ENCODE measurements at places on chromosomes 12 and 14.

DNA sequence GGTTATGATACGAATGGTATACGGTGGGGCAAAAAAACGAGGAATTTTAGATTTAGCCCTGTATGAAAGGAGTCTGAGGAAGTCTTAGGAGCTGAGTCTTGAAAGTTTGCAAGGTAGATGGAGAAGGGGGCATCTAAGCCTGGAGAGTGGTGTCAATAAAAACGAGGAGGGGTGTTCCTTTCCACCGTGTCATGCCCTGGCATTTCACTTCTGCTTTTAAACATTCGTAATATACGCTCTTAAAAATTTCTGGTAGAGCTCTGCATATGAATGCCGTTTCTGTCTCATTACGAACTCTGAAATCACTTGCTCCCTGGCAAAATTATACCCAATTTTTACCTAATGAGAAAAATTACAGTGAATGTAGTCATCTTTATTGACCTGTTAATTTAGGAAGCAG is 170.2 kb downstream of the ERC1 start:
- DNase-seq: no peak

DNA sequence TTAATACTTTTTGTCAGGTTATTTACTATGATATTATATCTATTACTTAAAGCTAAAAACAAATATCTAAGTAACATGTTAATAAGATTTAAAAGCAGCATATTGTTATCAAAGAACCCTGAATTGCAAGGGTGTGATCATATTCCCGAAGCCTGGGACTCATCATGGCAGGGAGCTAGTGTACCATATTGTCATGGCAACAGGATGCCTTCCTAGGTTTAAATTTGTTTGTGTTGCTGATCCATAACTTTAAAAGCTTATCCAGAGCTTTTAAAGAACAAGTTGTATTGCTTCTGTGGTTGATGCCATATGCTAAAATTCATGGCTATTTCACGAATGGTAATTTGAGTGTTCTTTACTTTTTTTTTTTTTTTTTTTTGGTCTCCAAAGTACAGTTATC is 500.5 kb downstream of the NAV3 start:
- no peak for DNase-seq

GRCh38 chr12:56193025-56193578 is 3.8 kb upstream of the SMARCC2 start:
- DNase-seq: peak; percentile 84

- no peak for DNase-seq
Observed at GRCh38 chr12:72315858-72316257, 43.7 kb downstream of the TRHDE start.

DNA sequence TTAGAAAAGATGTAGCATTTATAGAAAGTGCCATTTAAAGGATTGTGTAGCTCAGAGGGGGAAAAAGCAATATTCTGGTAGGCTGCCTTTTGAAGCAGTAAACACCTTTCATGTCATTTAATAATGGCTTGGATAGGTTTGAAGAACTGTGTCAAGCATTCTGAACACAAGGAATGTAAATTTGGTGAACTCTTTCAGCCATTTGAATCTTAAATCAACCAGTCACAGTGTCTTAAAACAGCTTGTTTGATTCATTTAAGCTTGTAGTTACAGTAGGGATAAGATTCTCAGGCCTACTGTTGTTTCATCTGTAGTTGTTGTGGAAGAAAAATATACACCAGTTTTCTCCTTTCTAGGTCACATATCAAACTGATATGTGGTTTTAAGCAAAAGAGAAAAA is 299.4 kb upstream of the NOVA1 start:
- DNase-seq: no peak

- DNase-seq: no peak
Observed at GRCh38 chr12:3834774-3835173, 38.4 kb downstream of the PARP11 start.

DNA sequence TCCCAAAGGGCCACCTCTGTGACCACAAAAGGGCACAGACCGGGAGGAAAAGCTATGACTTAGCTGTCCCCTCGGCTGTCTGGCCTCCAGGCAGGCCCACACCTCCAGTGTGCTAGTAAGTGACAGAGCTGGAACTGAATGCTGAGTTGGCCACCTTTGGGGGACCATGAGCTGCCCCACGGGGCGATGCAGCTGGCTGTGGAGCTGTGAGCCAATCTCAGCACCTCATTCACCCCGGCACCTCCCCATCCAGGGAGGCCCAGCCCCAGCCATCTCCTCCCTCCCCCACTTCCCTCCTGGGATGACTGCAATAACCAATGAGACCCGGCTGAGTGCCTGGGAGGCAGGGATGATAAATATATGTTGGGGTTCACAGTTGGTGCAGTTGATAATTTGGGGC is 12.2 kb upstream of the TESC start:
- DNase-seq: no peak

DNA sequence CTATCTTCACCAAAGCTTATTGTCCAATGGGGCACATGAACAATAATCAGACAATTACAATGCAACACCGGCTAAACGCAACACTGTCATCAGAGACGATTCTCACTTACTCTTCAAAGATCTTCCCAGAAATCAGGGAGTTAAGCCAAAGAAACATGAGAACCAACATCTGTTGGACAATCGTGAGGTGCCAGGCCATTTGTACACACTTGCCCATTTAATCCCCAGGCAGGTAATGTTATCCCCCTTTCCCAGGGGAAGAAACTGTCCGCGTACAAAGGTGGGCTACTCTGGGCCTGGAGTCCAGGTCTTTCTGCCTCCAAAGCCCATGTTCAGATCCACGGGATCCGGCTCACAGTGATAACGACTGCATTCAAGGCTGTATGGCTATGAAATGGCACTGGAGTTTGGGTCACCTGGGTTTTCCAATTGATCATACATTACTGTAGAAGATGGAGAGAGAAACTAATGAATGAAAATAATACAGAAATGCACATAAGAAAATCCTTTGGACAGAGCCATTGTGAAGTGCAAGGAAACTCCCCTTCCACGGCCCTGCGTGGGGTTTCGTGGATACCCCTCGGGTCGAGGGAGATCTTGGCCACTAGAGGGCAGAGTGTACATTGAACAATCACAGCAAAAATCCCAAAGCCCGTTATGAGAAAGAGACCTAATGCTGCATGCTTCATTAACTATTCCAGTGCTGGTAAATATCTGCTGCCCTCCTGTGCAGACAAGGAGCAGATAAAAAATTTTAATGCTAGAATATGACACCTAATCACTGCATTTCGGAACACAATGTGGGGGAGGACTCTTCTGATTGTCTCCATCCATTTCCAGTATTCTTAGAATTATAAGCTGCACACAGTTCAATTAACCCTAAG is 111.4 kb downstream of the EGLN3 start:
- DNase-seq: peak; percentile 28

DNA sequence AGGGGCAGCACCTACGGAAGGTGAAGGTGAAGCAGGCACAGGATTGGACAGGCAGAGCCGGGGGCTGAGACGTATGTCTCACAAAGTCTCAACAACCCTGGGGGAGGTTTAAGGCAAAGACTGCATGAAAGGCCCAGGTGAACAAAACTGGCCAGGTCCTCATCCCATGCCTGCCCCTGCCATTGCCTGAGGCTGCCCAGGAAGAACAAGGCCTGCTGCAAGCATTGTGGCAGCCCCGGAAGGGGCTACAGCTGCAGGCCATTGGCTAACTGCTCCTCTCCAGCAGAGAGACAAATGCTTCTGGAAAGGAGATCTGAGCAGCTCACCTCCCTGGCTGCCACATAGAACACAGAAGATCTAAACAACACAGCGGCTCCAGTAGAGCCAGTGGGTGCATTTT is 20.4 kb upstream of the TMEM179 start:
- no peak for DNase-seq

GRCh38 chr12:25249931-25250738 is 594 bp downstream of the KRAS start:
- DNase-seq: no peak

DNA sequence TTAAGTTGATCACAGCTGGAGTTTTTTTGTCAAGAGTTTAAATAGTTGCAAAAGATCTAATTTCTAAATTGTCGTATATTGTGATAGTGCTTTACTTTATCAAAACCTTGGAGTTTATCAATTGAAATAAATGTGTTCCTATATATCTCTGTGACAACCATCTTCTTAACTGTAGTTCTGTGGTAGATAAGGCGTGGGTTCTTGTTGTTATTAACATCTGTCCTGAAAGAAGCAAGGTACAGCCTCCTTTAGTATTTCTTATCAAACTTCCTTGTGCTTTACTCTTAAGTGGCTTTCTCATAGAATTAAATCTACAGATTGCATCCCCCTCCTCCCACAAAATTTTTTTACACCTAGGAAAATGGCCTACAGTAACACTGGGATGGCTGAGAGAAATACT is 7.3 kb downstream of the SCYL2 start:
- DNase-seq: no peak

DNA sequence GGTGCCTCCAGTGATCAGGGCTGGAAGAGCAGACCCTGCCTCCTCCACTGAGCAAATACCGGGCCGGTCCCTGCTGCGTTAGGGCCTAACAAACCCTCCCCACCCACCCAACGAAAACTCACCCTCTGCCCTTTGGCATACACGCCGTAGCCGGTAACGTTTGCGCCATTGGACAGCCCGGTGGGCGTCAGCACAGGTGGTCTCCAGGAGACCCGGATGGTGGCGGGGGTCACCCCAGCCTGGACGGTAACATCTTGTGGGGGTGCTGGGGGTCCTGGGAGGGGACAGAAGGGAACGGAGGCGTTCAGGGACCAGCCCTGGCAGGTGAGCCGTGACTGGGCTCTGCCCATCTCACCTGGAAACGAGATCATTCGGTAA is 100.5 kb downstream of the PIWIL1 start:
- DNase-seq: no peak

GRCh38 chr12:124555168-124556073 is 12.0 kb downstream of the NCOR2 start:
- DNase-seq: no peak

DNA sequence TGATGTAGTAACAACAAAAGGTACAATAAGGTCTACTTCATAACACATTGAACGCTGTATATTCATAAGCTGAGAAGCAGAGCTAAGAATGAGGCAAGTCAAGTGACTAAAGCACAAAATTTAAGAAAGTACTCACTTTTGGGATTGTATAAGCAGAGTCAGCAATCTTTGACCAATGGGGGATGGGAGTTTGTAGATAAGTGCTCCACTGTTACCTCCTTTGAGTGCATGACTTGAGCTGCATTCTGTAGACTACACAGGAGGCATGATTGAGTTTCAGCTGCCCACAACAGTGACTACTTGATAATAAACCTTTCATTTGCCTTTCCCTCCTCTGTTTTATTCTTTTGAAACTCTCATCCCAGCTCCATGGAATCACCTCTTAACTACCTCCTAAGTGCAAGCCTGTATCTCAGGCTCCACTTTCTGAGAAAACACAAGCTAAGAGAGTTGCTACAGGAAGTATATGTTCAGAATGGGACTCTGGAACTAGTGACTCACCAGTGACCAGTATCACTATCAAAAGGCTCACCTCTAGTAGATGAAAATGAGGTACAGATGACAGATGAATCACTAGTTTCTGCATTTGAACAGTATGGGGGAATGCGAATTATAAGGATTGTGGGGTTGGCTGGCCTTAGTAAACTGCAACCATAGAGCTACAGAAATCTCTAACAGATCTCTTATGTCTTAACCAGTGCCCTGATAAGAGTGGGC is 49.2 kb downstream of the SLC35F4 start:
- no peak for DNase-seq

DNA sequence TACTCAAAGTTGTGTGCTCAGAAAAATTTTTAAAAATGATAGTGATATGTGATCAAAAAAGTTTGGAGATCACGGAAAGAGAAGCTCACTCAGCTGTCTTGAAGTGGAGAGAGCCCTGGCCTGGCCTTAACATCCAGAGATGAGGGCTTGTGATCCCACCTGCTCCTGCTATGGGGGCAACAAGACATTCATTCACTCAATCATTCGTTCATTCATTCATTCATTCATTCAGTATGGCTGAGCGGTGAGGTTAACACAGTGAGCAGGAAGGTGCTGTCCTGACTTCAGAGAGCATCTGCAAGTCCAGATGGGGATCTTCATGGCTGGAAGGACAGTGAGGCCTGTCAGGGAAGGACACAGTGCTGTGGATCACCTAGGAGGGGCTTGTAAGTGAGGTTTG is 112.3 kb downstream of the SLC25A47 start:
- no peak for DNase-seq

DNA sequence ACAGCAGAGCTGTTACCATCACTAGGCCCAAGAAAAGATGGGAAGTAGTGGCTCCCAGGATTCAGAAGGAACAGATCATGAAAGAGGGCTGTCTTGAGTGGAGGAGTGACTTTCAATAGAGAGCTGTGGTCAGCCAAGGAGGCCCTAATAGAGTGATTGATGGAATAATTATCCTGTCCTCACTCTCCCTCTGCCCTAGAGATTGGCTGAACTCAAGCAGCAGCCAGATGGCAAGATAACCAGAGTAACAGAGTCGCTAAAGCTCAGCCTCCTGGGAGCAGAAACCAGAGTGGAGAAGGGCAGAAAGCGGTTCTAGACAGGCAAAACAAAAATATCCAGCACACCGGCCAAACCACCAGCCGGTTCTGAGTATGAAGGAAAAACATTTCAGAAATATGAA is 23.1 kb downstream of the GMFB start:
- DNase-seq: no peak

GRCh38 chr14:83473416-83474235 is 1940.0 kb upstream of the SEL1L start:
- no peak for DNase-seq

GRCh38 chr14:57495416-57495815 is 1.8 kb upstream of the CCDC198 start:
- DNase-seq: no peak

DNA sequence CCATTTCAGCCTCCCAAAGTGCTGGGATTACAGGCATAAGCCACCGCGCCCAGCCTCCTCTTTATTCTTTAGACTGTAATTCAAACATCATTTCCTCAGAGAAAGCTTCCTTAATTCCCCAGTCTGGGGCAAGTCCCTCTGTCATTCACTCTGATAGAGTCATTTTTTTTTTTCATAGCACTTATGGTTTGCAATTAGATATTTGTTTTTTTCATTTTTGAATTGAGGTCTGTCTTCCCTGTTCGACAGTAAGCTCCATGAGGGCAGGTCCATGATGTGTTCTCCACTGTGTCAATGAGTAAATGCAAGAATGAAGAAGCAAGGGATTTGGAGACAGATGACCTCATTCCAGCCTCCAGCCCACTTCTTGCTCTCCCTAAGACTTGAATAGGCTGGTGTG is 12.1 kb downstream of the ASIC1 start:
- no peak for DNase-seq

GRCh38 chr12:26422839-26423398 is 227.5 kb downstream of the SSPN start:
- no peak for DNase-seq

DNA sequence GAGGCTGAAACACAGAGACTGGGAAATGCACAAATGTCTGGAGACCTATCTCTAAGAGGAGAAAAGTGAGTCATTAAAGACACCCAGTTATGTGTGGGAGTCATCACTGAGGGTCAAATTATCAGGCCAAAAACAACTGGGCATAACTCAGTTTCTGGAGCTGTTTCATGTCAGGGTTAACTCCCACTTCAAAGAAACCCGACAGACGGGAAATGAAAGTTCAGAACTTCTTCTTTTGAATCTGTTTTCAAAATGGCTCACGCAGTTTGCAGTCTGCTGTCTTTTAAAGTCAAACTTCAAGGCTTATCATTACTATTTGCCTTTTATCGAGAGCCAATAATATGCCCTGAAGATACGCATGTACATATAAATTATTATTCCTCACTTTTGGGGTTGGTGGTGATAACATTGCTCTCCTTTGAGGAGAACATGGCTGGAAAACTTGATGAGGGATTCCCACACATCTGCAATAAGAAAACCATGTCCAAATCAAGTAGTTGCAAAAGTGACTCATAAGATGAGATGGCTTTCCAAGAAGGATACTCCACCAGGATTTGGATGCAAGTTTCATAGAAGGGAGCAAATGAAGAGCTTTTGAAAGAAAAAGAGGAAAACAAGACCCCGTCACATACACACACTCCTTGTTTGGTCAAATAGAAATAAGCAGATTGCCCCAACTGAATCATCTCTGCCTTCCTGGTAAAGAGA is 341.4 kb downstream of the ADAMTS20 start:
- peak; percentile 27 for DNase-seq

Data from astrocyte of the cerebellum (primary cell).